ENCODE measurements at places on chromosomes 4 and X.

DNA sequence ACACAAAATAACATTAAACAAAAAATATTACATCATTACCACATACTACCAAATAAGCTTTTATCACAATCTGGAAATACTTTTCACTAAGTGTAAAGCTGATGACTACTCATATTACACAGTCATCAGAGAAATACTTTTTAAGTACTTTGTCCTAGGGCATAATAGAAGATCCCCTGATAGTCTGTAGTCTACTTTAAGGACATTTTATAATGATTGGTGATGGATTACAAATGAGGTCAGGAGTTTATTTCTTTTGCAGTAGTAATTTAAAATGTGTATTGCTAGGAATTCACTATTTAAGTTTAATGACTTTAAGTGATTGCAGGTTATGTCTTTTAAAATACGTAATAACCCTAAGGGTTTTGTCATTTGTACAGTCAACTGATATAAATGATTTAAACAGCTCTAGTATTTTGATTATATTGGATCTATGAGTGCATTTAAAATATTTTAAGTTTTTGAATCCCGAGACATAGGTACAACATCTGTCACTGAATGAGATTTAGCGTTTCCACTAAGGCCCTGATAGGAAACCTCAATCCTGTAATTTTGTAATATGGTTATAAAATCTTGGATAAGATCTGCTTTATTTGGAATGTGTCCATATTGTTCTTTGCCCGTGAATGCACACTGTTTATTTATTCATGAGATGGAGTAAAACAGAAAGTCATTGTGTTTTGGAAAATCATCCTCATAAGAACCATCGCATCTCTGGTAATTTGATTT, 189.5 kb downstream of the ARAP2 start:
- DNase-seq = no peak

DNA sequence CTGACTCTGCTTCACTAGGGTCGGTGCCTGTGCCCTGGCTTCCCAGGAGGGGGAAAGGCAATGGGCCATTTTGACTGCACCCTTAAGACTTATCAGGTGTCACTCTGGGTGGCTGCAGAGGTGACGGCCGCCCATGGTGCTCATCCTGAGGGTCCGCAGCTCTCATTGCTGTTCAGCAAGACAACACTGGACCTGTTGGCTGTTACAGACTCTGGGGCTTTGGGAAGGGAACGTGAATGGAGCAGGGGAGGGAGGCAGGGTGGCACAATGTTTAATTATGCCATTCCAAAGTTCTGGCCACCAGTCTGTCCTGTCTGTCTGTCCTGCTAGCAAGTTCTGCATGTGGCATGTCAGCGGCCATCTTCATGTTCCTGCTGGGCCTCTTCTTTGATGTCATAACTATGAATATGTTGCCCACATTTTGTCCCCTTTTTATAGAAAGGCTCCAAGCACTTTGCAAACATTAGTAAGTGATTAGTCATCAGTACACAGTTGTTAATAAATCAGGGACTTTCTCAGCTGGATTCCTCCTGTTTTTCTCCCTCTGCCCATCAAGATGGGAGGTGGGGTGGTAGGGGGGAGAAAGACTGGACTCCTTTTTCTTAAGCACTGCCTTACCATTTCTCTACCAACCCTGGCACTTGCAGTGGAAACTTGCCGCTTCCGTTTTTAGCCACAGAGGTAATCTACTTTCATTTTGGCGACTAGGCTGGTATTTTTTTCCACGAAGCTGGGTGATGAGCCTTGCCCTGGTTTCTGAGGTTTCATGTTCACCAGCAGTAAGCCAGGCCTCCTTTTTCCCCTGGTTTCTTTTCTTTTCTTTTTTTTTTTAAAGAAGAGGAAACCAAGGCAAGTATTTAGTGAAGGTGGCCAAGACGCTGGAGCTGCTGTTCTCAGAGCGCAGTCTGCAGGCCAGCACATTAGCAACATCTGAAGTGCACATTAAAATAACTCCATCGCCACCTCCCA, 88.6 kb upstream of the TRIM2 start:
- DNase-seq = no peak

- DNase-seq = no peak
Observed at GRCh38 chrX:21998037-21998436, 34.1 kb upstream of the PHEX start.

DNA sequence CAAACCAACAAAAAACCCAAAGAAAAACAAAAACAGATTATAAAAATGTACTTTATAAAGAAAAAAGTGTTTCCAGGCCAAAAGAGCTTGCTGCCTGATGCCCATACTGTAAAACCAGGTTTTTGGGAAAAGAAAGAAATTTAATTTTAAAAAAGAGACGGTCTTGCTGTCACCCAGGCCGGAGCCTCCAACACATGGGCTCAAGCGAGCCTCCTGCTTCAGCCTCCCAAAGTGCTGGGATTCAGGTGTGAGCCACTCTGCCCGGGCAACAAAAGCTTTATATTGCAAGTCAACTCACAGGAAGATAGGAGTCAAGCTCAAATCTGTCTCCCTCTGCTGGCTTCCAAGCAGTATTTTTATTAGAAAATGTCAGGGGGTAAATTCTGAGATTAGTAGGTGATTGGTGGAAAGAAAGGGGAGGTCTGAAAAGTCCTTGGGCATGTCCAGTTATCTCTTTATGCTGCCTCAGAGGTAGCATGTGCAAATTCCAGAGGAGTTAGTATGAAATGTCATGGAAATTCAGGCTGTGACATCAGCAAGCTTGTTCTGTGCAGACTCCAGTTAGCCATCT, 39.4 kb downstream of the MGST2 start:
- no peak for DNase-seq

DNA sequence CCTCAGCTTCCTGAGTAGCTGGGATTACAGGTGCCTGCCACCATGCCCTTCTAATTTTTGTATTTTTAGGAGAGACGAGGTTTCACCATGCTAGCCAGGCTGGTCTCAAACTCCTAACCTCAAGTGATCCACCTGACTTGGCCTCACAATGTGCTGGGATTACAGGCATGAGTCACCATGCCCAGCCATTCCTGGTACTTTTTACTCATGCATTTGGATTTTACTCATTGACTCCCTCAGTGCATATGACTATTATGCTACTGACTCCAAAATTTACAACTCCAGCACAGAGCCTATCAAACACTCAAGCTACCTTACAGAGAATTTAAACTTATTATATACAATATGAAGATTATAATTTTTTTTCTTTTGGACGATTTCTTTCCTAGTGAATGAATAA, 199.9 kb downstream of the CXXC4 start:
- no peak for DNase-seq

DNA sequence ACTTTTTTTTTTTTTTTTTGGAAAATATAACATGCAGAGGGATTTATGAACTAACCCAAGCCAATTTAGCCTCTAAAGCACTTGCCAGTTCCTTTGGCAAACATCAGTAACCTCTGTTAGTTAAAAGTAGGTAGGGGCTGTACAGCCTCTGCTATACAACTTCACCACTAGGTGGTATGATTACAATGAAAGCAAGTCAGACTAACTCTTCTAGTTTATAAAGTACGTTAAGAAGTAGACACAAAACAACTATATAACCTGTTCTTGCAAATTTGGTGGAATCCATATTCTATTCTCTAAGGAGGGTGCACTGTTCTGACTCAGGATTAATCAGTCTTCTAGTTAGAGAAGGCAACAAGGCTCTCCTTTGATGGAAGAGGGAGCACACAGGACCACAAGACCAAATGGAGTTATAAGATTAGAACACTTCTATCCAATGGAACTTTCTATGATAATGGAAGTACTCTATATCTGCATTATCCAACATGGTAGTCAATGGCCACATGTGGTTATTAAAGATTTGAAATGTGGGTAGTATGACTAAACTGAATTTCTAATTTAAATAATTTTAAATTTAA, 12.8 kb downstream of the AIMP1 start:
- DNase-seq = no peak

DNA sequence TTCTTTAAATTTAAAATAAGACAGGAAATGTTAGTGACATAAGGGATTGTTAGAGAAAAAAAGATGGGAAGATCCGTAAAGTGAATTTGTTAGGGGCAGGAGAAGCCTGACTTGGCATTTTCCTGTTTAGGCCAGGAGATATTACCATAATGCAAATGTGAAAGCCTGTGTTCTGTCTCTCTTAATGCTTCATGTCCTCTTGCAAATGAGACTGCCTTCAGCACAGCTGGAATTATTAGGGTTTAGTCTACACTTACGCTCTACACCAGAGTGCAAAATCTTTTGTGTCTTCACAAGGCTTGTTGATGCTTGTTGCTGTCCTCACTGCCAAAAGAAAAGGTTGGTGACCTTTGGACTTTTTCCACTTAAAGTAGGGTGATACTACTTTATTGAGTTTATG, 56.8 kb downstream of the JADE1 start:
- DNase-seq = no peak

DNA sequence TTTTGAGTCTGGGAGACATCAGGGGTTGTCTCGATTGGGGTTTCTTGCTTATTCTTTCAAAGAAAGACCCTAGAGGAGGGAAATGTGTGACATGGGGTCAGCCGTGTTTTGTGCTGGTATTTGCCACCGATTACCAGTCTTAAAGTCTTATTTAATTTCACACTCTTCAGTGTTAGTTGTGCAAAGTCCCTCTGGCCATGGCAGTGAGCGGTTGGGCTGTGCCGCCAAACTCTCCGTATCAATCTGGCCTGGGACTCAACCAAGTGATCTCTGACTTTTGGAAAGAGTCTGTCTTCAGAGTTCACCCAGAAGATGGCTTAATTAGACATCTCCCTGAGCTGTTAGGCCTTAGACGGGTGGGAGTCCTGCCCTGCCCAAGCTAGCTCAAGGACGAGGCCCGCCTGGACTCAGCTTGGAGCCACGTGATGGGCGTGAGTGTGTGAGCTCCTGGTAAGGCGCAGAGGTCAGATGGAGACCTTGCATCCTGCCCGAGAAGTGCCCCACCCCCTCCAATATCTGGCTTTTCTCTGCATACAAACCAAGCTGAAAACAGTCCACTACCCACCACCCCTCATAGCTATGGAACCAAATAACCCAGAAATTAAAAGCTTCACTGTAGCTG, 3.8 kb upstream of the PITX2 start:
- DNase-seq = no peak

- DNase-seq = no peak
Observed at GRCh38 chrX:20693078-20693477, 426.4 kb upstream of the RPS6KA3 start.

GRCh38 chrX:131477498-131477897, 66.4 kb upstream of the OR13H1 start:
- no peak for DNase-seq

DNA sequence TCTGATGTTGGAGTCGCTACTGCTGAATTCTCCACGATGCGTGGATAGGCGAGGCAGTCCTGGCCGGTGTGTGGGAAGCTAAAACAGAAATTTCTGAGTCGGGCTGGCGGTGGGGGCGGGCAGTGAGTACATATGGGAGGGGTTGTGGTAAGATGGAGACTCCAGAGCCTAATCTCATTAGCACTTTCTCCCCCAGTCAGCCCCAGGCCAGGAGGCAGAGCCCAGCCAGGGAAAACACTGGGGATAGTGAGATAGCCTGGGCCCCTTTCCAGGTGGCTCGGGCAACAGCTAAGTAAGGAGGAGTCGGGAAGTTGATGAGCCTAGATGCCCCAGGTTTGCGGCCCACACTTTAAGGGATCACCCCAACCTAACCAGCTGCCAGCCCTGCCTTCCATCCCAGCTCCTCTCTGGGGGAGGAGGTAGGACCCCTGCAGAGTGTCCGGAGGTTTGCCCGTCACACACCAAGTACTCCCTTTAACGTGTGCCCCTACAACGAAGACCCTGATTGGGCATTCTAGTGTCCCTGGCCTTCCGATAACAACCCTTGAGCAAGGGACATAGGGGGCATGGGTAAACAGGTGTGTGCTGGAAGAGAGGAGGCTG, 2.4 kb upstream of the LOC101059915 start:
- DNase-seq = no peak

DNA sequence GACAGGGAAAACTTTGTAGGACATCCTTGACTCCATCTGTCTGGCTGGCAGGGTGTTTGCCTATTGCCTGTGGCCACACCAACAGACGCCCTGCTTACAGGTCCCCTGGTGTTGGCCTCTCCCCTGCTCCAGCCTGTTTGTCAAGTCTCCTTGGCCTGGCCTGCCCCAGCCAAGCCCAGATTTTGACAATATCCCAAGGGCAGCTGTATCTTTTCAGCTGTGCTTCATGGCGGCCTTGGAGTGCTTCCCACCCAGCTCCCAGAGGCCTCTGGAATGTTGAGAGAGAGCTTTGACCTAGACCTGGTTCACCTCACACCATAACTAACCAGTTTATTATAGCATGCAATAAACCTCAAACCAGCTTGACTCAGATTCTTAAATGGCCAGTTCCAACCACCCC, 204.0 kb upstream of the NHS start:
- DNase-seq = no peak

GRCh38 chr4:8228319-8229250, 29.5 kb downstream of the SH3TC1 start:
- DNase-seq = peak; percentile 42

- DNase-seq = no peak
Observed at GRCh38 chrX:136954930-136955329, 74.4 kb upstream of the RBMX start.

Measured in omental fat pad (tissue), 4 donors.